ENCODE measurements at places on chromosomes 13 and 19.

DNA sequence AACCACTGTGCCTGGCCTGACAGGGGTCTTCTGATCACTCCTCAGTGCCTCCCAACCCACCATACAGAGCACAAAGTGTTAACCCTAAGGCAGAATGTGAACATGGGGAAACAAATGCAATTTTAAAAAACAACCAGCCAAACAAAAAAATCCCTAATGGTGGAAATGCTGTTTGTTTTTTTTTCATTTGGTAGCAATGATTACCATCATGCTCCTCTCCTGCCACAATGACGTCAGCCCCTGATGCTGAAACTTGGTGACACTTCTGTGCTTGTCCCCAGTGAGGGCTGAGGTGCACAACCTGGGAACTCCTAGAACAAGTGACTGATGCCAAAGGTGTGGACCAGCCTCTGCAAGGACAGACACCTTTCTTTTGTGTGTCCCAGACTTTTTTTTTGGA lies 4.0 kb upstream of the TSPAN16 start:
- no peak for DNase-seq

GRCh38 chr19:17328517-17329365 lies 5.9 kb downstream of the ANO8 start:
- no peak for DNase-seq

GRCh38 chr13:42808341-42808940 lies 27.1 kb downstream of the FAM216B start:
- no peak for DNase-seq

DNA sequence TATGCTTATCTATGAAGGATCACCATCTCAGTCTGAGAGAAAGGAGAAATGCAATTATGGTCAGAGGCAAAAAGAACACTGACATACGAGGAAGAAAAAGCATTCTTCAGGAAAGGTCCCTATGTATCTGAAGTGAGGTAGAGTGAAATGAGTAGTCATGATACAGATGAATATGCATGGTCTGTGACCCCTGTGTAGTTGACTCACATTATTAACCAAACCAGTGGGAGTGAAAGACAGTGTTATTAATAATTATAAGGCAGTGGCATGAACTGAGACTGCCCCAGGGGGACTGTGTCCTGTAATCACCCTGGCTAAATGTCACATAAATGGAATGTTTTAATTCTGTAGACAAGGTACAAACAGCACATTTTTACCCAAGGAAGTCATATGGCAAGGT lies 1320.2 kb upstream of the PCDH9 start:
- DNase-seq = no peak

GRCh38 chr19:871446-872265 lies 12.2 kb downstream of the CFD start:
- no peak for DNase-seq

DNA sequence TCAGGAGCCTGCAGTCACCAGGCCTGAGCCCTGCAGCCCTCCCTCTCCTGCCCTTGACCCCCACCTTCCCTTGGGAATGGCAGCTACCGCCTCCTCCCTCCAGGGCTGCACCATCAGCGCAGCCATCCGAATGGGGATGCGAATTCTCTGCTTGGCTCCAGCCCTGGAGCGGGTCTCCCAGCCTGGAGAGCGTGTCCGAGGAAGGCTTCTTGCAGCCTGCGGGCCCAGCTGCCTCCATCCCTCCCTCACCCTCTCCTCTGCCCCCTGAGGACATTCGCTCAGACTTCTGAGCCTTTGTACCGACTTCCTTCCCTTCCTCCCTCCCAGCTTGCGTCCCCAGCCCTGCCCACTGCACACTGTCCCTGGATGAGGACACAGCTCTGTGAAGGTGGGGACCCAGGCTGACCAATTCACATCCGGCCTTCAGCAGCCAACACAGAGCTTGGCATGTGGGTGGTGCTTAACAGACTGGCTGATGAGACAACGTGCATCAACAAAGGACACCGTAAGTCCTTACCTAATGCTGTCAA lies 6.0 kb upstream of the NKPD1 start:
- DNase-seq = no peak

- no peak for DNase-seq
Measured at GRCh38 chr13:42766016-42766415, 15.4 kb upstream of the FAM216B start.

All from NCI-H1930 (cell line).